ENCODE measurements at places on chromosomes 12 and 14.

GRCh38 chr14:23365732-23366425 is 907 bp upstream of the EFS start:
- DNase-seq = no peak

- DNase-seq = no peak
These were observed 51.9 kb upstream of the PTHLH start for GRCh38 chr12:28024231-28024995.

- DNase-seq = no peak
These were observed 377 bp upstream of the TIMELESS start for GRCh38 chr12:56449622-56449984.

DNA sequence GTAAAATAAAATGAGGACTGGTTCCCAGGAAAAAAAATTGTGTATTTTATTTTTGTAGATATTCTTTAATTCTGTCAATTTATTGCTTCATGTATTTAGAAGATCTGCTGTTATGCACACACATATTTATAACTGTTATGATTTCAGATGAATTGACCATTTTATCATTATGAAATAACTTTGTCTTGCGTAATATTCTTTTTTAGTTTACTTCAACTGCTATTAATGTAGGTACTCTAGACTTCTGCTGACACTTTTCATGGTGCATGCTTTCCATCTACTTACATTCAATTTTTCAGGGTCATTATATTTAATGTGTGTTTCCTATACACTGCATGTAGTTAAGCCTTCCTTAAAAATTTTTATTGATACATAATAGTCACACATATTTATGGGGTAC is 86.3 kb downstream of the PDE6H start:
- DNase-seq = no peak

DNA sequence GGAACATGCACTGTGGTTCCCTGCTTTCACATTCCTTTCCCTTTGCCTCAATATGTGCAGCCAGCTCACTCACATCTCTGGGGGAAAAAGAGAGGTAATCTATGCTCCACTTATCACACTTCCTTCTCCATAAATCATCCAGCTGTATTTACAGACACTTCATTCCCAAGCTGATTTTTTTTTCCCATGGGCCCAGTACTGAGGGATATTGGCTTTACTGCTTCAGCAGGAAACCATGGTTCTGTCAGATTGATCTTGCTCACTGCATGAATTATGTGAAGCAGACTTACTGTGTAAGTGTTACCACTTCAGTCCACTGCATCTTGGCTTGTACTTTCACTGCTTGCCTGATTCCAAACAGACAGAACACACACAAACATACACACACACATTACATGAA is 555.6 kb downstream of the CCER1 start:
- no peak for DNase-seq

GRCh38 chr12:7501031-7501588 is 2.5 kb downstream of the CD163 start:
- no peak for DNase-seq

GRCh38 chr12:117119592-117120198 is 20.5 kb upstream of the TESC start:
- no peak for DNase-seq

DNA sequence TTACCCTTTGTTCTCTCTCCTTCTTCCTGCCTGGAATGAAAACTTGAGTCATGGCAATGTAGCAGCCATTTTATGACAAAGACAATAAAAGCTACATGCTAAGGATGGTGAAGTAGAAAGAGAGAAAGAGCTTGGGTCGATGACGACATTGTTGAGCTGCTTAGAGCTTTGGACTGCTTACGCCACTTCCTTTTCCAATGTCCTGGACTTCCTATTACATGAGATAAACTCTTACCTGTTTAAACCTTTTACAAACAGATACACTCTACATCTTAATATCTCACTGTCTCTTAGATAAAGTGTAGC is 70.1 kb downstream of the PEBP1 start:
- DNase-seq = no peak

GRCh38 chr14:34262127-34262910 is 199.7 kb downstream of the SPTSSA start:
- DNase-seq = no peak

DNA sequence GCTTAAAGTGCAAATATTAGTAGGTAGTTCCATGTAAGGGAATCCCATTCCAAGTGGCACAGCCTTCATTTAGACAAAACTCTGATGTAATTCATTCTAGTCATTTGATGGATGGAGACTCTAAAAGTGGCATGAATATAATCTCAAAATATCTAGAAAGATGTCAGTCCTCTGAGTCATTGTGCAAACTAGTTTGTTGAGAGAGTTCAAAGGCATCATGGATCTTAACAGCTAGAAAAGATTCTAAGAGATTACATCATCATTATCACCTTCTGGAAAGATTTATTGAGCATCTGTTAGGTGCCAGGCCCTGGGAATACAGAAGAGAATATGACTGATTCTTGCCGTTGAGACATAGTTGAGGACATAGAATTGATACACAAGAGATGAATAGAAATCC is 30.7 kb downstream of the CRADD start:
- DNase-seq = no peak

GRCh38 chr14:63974176-63974575 is 121.4 kb downstream of the SYNE2 start:
- DNase-seq = no peak

DNA sequence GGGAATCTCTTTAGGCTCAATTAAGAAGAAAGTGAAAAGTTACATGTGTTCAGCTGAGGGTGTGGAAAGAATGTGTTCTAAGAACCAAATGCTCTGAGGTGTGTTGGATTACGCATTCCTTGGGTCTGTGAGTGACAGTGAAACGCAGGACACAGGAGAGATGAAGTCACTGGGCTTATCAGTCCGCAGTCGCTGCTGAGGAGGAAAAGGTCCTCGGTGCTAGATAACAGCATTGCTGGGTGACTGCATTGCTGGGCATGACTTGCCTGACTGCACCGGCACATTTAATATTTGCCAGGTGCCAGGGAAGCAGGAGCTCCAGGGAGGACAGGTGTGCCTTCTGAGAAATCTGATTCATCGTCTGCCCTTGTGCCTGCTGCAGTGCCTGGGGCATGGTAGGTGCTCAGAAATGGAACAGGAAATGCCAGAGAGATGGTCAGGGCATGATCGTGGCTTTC is 64.4 kb upstream of the FZD10 start:
- no peak for DNase-seq

GRCh38 chr14:100826391-100827100 is 628 bp downstream of the MEG3 start:
- DNase-seq = no peak

GRCh38 chr12:105164068-105164467 is 56.5 kb downstream of the WASHC4 start:
- DNase-seq = no peak

DNA sequence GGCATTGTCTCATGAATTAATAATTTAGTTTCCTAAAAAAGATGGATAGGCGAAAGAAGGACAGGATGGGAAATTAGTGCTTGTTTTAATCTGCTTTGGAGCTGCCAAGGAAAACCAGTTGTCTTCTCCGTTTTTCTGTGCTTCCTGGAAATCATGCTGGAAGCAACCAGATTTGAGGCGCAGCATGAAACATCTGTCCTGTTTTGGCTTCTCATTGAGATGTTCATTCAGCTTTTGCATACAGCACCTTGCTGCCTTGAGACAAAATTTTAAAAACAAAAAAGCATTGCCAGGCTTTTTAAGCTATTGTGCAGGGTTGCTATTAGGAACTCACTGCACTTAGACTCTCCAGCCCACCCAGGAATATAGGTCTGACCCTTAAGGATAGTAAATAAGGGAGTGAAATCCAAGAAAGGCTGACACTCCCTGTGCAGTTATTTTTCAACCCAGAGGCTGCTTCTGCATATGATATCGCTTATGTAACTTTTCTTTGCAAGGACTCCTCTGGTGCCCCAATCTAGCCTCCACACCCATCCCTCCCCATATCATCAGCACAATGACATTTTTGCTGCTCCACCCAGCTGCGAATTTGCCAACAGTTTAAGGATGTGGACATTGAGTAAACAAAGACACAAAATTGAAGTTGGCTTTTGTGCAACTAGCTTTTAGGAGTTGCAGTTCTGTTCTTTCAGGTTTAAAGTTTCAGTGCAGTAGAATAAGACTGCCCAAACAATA is 46.9 kb upstream of the MDM1 start:
- no peak for DNase-seq

GRCh38 chr12:131927110-131928079 is 1.7 kb upstream of the PUS1 start:
- no peak for DNase-seq

- no peak for DNase-seq
These were observed 15.9 kb downstream of the P2RX2 start for GRCh38 chr12:132634411-132634990.

DNA sequence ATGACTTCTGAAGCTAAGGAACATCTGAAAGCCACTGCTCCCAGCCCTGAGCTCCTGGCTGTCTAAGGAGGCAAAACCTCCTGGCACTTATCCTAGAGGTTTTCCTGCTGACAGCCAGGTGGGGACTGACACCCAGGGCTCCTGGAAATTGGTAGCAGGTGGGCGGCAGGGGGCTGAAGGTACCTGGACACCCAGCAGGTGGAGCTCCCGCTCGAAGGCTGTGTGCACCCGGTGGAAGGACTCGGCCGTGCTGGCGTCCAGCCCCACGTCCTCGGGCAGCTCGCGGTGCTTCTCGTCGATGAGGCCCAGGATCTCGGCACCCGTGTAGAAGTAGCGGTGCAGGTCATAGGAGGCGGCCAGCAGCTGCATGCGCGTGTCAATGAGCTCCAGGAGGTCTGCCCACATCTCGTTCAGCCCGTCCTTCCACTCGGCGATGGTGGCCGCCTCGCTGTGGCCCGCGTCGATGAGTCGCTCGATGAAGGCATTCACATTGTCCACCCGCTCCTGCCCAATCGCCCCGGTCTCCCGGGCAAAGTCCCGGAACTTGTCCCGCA is 68.2 kb downstream of the PLEKHG3 start:
- no peak for DNase-seq

All from stimulated activated CD8-positive, alpha-beta memory T cell treated with anti-CD3 and anti-CD28 coated beads, Interleukin-15, amount 100 ng/mL, for 48 hours (primary cell).